Vagina (tissue), 2 donors: ENCODE measurements at places on chromosomes 13 and 19.

GRCh38 chr13:84845907-84846619 lies 953.2 kb downstream of the SLITRK6 start:
- no peak for DNase-seq

DNA sequence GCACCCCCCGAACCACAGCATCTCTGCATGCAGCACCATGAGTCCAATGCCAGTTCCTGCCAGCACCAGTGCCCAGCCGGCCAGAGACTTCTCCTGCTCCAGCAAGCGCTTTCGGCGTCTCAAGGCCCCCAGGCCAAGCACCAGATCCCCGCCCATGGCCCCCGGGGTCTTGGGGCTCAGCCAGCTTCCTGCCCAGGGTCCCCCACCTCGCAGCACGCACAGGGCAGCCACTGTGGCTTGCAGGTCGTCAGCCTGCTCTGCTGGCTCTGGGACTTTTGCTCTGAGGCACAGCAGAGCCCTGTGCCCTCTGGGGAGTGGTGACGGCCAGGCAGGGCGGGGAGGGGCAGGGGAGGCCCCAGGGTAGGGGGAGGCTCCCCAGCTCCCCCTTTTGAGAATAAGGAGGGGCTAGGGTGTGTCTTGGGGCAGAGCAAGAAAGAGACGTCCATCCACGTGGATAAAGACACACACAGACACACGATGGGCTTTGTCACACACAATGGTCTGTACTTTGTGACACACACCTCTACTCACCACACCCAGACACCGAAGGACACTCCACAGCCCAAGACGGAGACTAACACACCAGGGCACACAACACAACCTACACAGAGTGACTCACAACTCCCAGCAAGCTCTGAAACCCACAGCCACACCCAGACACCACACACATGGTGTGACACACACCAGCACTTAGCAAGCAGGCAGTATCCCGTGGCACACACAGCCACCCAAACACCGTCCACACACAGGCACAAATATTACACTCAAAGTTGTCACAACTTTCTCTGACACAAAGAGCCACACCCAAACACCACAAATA lies at the start of gene KCNN4:
Gene KCNN4 (minus strand): TSS at position 268 of the 820 bp plus-strand sequence. CDS start 112 bp downstream, at position 156.
- no peak for DNase-seq

GRCh38 chr19:49680421-49681351 lies 3.6 kb downstream of the PRMT1 start:
- no peak for DNase-seq

GRCh38 chr19:51607077-51607476 lies 23.1 kb downstream of the SIGLEC5 start:
- no peak for DNase-seq

DNA sequence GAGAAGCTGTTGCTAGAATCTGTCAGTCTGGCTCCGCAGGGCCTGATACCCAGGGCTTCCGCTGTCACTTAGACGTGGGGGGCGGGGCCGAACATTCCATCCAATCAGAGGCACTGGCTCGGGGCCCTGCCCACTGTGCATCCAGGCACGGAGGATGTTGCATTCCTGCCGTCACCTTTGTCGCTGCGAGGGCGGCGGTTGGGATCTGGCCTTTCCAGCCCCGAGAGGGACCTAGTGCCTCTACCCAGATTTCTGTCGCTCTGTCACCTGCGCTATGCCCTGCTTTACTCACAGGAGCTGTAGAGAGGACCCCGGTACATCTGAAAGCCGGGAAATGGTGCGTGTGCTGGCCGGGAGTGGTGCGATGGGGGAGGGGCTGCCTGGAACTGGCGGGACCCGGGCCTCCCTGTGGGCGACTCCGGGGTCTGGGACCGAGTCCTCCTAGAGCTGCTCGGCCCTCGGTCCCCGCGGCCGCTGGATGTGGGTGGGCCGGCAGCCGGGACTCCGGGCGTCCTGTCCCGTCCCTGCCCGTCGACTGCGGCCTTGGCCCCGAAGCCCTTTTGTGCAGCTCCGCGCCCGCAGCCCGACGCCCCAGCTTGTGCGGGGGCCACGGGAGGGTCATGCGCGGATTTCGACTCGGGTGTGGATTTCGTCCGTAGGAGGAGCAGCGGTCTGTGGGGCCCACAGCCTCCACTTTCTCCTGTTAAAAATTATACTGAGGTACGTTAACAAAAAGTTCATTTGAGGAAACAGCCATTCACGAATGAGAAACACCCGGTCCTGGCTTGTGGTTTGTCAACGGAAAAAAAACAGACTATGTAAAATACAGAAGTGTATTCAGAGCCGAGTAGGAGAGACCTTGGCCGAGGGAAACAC lies at the start of gene ZNF439:
Gene ZNF439 (plus strand): TSS at position 133 of the 876 bp plus-strand sequence. CDS start 142 bp downstream, at position 275.
- no peak for DNase-seq

DNA sequence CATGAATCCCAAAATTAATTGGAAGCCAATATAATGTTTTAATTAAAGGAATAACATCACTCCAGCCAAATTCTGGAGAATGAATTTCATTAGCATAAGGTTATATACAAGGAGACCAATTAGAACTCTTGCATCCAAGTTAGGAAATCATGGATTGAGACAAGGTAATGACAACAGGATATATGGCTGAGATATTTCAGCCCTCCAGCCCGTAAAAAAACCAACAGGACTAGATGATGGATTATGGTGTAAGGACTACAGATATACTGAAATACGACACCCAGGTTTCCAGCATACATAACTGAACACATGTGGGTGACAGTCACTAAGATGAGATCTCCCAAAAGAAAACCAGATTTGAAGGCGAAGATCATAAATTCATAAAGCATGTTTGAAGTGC lies 56.5 kb downstream of the TSC22D1 start:
- no peak for DNase-seq
